T-helper 2 cell treated with Interferon-gamma antibody and Interleukin-4, amounts not matched to agents 5 μg/mL and 100 μg/mL, for 36 hours (primary cell): ENCODE measurements at places on chromosomes 5 and 9.
A peak's percentile ranks its signal among the peaks of the same experiment; 100 is the strongest.

DNA sequence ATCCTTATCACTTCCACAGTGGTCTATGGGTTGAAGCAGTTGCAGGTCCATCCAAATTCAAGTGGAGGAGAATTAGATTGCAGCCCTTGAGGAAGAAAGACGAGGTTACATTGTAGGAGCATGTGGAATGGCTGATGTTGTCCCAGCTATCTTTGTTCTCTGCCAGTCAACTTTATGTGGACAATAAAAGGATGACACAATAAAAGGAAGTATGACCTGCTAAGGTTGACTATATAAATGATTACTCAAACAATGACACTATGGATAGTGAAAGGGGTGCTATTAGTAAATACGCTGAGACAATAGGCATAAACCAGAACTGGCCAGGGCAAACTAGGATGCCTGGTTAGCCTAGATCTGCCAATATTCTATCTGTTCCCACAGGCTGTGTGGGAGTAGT, 12.8 kb upstream of the ZNF618 start:
- DNase-seq = no peak
- H3K4me3 ChIP-seq = no peak overlapping the region
- no peaks in the 10 kb centered on the region for H3K36me3 ChIP-seq
- H3K27me3 ChIP-seq = peaks cover 5% of the 10 kb centered on the region

DNA sequence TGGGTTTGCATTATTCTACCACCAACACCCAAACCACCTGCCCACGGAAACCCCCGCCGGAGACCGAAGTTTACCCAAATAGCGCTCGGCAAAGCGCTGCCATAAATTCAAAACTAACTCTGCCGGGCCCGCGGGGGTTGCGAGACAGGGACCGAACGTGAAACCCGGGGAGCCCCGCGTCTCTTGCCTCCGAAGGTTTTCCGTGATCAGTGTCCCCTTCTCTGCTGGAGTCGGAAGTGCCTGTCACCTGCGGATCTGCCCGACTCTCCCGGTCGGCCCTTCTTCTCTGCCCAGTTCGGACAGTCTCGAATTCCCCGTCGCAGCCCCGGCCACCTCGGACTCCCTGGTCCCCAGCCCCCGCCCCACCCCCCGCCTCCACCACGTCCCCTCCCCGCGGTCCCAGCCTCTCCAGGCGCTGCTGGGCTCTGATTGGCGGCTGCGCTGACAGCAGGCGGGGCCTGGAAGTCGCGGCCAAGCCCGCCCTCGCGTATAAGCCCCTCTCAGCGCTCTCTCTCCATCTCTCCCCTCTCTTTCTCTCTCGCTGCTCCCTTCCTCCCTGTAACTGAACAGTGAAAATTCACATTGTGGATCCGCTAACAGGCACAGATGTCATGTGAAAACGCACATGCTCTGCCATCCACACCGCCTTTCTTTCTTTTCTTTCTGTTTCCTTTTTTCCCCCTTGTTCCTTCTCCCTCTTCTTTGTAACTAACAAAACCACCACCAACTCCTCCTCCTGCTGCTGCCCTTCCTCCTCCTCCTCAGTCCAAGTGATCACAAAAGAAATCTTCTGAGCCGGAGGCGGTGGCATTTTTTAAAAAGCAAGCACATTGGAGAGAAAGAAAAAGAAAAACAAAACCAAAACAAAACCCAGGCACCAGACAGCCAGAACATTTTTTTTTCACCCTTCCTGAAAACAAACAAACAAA, at the start of gene RORB:
RORB (plus strand) TSS at position 517 of the 929 bp plus-strand sequence. CDS start 642 bp downstream, outside the sequence.
- H3K36me3 ChIP-seq = peaks cover 6% of the 10 kb centered on the region
- H3K27ac ChIP-seq = peak within 1 kb of the TSS; percentile 63
- peak within 1 kb of the TSS; percentile 97 for H3K4me3 ChIP-seq
- peaks cover 23% of the 10 kb centered on the region for H3K4me1 ChIP-seq
- DNase-seq = peak; percentile 47
- peaks cover 69% of the 10 kb centered on the region for H3K27me3 ChIP-seq

GRCh38 chr9:83596899-83597504, 25.9 kb upstream of the IDNK start:
- no peaks in the 10 kb centered on the region for H3K36me3 ChIP-seq
- no peaks in the 10 kb centered on the region for H3K4me1 ChIP-seq
- no peak overlapping the region for H3K27ac ChIP-seq
- no peaks in the 10 kb centered on the region for H3K27me3 ChIP-seq

DNA sequence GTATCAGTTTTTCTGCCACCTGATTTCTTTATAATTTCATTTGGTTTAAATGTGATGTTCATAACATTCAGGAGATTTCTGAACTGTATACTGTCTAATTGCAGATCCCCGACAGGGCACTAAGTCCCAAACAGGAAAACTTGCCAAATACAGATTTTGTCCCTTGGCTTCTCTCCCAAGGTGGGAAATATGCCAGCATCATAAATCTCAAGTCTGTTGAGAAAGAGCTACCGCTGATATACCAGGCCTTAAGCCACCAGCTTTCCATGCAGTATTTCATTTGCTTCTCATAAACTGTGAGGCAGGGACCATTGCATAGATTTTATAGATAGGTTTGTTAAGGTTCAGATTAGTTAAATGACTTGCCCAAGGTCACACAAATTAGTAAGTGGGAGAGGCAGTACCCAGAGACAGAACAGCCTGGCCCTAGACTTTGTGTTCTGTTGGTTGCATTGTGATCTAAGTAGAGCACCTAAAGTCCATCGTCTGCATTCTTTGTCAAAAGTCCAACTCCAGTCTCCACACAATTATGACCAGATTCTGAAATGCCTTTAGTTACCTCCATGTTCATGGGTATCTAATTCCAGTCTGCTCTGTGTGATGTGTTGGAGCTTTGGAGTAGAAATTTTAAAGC, 16.2 kb downstream of the GPR21 start:
- peaks cover 1% of the 10 kb centered on the region for H3K36me3 ChIP-seq
- peaks cover 4% of the 10 kb centered on the region for H3K4me1 ChIP-seq
- H3K4me3 ChIP-seq = no peak overlapping the region
- no peaks in the 10 kb centered on the region for H3K27me3 ChIP-seq
- H3K27ac ChIP-seq = no peak overlapping the region
- no peak for DNase-seq

- H3K27me3 ChIP-seq = peaks cover 13% of the 10 kb centered on the region
- no peaks in the 10 kb centered on the region for H3K4me1 ChIP-seq
- DNase-seq = no peak
- no peaks in the 10 kb centered on the region for H3K36me3 ChIP-seq
Observed at GRCh38 chr9:79744521-79744920, 172.8 kb downstream of the TLE4 start.

DNA sequence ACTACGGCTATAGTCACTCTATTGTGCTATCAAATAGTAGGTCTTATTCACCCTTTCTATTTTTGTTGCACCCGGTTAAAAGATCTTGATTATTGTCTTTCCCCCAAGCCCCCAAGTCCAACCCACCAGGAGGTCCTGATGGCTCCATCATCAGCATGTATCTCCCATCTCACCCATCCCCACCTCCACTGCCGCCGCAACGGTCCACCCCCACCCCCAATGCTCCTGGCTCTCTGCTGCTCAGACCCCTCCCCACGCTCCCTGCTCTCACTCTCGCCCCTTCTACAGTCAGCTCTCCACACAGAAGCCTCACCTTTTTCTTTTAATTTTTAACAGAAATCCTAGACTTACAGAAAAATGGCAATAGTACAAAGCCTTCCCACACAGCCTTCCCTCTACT, 51.5 kb upstream of the SH3PXD2B start:
- DNase-seq = no peak
- no peaks in the 10 kb centered on the region for H3K27me3 ChIP-seq
- no peak overlapping the region for H3K4me3 ChIP-seq
- H3K36me3 ChIP-seq = no peaks in the 10 kb centered on the region
- no peak overlapping the region for H3K27ac ChIP-seq
- H3K4me1 ChIP-seq = no peaks in the 10 kb centered on the region

DNA sequence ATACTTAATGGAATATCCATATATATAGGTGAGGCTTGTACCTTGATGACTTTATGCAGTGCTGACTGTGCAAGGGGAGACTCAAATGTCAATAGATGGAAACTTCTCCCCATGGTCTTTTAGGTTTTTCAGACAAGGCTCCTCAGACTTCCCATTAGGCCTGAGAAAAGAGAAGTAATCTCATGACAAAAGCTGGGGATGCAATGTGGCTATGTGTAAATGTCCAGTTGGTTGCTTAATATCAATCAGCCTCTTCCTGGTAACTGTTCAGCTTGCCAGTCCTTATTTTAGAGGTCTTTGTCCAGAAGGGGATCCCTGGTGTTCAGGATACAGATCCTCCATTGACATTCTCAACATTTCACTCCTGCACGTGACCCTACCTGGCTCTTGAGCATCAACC, 621.1 kb upstream of the CDH18 start:
- no peaks in the 10 kb centered on the region for H3K27me3 ChIP-seq
- no peak overlapping the region for H3K4me3 ChIP-seq
- no peaks in the 10 kb centered on the region for H3K36me3 ChIP-seq
- no peak for DNase-seq
- H3K27ac ChIP-seq = no peak overlapping the region

- peaks cover 3% of the 10 kb centered on the region for H3K27me3 ChIP-seq
- H3K27ac ChIP-seq = no peak overlapping the region
- DNase-seq = no peak
- H3K36me3 ChIP-seq = no peaks in the 10 kb centered on the region
- H3K4me1 ChIP-seq = no peaks in the 10 kb centered on the region
Observed at GRCh38 chr5:135678640-135679268, 100.0 kb upstream of the CXCL14 start.

DNA sequence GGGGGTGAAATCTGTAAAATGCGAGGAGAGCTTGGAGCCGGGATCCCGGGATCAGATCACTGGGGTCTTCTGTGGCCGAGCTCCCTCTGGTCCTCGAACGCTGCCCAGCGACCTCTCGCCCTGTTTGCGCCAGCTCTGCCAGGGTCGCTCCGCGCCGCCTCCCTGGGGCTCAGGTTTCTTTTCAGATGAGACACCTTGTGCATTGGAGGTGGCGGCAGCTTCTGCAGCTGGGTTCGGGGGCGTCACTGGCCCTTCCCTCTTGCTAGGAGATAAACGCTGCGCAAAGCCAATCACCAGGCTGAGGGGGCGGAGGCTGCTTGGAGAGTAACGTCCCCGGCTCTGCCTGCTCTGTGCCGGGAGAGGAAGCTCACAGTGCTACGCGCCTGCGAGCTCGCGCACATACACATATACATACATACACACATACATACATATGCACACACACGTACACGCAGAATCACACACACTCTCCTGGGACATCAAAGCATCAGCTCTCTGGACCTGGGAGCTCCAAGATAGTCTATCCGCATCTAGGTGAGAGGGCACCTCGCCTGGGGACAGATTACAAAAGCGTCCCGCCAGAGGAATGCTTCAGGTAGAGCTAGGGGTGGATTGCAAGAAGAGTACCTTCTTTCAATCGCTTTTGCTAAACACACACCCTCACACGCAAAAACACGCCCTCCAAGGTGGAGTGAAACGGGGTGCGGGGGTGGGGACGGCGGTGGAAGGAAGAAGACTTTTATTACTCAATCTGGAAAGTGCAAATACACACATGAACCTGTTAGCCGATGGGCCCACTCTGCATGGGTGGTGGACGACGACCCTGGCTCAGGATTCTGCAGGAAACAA, at the start of gene ST8SIA4:
ST8SIA4 (minus strand) TSS at position 244 of the 849 bp plus-strand sequence. CDS start 327 bp downstream, outside the sequence.
- peaks cover 34% of the 10 kb centered on the region for H3K36me3 ChIP-seq
- H3K4me3 ChIP-seq = peak within 1 kb of the TSS; percentile 99
- H3K27ac ChIP-seq = peak within 1 kb of the TSS; percentile 97

- H3K4me1 ChIP-seq = no peaks in the 10 kb centered on the region
- no peak overlapping the region for H3K27ac ChIP-seq
- H3K27me3 ChIP-seq = no peaks in the 10 kb centered on the region
Observed at GRCh38 chr5:179379321-179379890, 34.1 kb upstream of the ADAMTS2 start.

GRCh38 chr5:53179691-53180090, 70.1 kb upstream of the MOCS2 start:
- H3K36me3 ChIP-seq = no peaks in the 10 kb centered on the region
- H3K4me1 ChIP-seq = peaks cover 3% of the 10 kb centered on the region
- peaks cover 7% of the 10 kb centered on the region for H3K27me3 ChIP-seq
- no peak for DNase-seq
- H3K27ac ChIP-seq = no peak overlapping the region

- DNase-seq = no peak
- H3K4me3 ChIP-seq = no peak overlapping the region
- H3K27me3 ChIP-seq = no peaks in the 10 kb centered on the region
- no peaks in the 10 kb centered on the region for H3K4me1 ChIP-seq
Observed at GRCh38 chr5:51977014-51977413, 593.8 kb downstream of the ISL1 start.

GRCh38 chr9:135300346-135301141, 179.0 kb upstream of the PPP1R26 start:
- no peaks in the 10 kb centered on the region for H3K27me3 ChIP-seq
- DNase-seq = no peak
- no peaks in the 10 kb centered on the region for H3K36me3 ChIP-seq
- no peak overlapping the region for H3K4me3 ChIP-seq
- H3K4me1 ChIP-seq = no peaks in the 10 kb centered on the region
- no peak overlapping the region for H3K27ac ChIP-seq
